ENCODE measurements at places on chromosomes 6 and 20. TPM values are rescaled to one million over a fixed set of nuclear protein-coding genes. Genes with fewer than 3 reads are reported as not detected.

DNA sequence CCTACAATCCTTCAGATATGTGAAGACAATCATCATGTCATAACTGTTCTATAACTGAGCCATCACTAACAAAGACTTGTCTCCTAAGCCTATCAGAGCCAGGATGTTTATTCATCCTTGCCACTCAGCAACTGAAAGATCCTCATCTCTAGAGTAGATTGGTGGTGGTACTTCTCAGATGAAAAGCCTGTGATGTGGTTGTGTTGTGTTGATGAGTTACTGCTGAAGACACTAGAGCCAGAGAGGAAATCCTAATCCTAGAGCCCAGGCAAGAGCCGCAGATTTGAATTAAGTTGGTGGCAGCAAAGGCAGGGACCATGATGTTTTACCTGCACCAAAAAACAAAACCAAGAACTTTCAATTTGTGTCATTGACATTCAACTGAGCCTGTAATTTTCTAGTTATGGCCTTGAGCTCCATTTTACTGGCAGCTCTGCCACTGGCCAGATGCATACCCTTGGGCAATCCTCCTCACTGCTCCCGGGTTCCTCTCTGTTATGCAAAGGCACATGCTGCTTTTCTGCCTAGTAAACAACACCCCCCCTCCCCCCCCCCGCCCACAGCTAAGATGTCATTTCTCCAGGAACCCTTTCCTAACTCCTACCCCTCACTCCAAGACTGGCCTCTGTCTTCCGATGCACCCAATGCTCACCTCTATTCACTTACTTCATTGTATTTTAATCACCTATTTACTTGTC lies 50.2 kb upstream of the REV3L start:
- no peaks in the 10 kb centered on the region for H3K27me3 ChIP-seq
- no peak overlapping the region for H3K4me3 ChIP-seq
- no peak for DNase-seq
- 0 out of 2 replicates have a peak, but pooled peaks cover 2% of the 10 kb centered on the region for H3K4me1 ChIP-seq
- H3K27ac ChIP-seq = no peak overlapping the region
- no peaks in the 10 kb centered on the region for H3K36me3 ChIP-seq

- no peaks in the 10 kb centered on the region for H3K4me1 ChIP-seq
- no peak overlapping the region for H3K27ac ChIP-seq
- DNase-seq = no peak
- no peak overlapping the region for H3K4me3 ChIP-seq
- no peaks in the 10 kb centered on the region for H3K36me3 ChIP-seq
Observed at GRCh38 chr20:19562426-19562825, 195.6 kb upstream of the RIN2 start.

DNA sequence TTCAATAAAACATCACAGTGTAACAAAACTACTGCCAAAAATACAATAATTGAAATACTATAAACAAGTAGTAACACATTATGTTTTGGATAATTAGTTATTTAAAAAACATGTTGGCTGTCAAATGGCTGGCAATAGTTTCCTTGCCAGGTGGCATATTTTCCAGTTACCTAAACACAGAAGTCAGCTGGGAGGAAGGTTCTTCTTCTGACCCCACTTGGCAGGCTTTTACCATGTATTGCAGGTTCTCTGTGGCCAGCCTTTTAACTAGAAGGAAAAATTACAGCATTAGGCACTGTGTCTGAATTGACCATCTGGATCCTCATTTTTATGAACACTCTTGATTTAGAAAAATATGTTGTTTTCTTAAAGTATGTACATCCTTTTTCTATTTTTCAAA lies 131.4 kb downstream of the MMS22L start:
- no peak overlapping the region for H3K27ac ChIP-seq
- H3K27me3 ChIP-seq = no peaks in the 10 kb centered on the region

Gene SLC22A2
- not detected for total RNA-seq

Gene IL17F
- total RNA-seq = not detected

DNA sequence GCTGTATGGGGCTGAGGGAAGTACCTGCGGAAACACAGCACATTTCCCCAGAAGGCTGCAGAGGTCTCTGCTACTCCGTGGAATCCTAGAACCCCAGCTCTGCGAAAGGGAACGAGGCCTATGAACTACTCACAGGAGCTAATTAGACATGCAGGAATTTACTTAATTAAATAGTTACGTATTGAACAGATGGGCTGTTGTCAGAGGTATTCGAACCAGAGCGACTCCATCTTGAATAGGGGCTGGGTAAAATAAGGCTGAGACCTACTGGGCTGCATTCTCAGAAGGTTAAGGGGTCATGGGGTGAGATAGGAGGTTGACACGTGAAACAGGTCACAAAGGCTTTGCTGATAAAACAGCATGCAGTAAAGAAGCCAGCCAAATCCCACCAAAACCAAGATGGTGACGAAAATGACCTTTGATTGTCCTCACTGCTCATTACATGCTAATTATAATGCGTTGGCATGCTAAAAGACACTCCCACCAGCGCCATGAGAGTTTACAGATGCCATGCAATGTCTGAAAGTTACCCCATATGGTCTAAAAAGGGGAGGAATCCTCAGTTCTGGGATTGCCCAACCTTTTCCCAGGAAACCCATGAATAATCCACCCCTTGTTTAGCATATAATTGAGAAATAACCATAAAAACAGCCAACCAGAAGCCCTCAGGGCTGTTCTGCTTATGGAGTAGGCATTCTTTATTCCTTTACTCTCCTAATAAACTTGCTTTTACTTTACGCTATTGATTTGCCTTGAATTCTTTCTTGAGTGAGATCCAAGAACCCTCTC lies 14.7 kb upstream of the SSTR4 start:
- 0 out of 2 replicates have a peak, but pooled peaks cover 3% of the 10 kb centered on the region for H3K27me3 ChIP-seq
- no peak overlapping the region for H3K27ac ChIP-seq
- no peak for DNase-seq

- H3K27me3 ChIP-seq = no peaks in the 10 kb centered on the region
- H3K4me1 ChIP-seq = peaks cover 12% of the 10 kb centered on the region
- H3K27ac ChIP-seq = no peak overlapping the region
- H3K36me3 ChIP-seq = no peaks in the 10 kb centered on the region
- no peak overlapping the region for H3K4me3 ChIP-seq
Observed at GRCh38 chr6:74534465-74535211, 671.2 kb downstream of the COL12A1 start.

GRCh38 chr6:48564036-48564820 lies 453.2 kb upstream of the PTCHD4 start:
- DNase-seq = no peak
- H3K4me1 ChIP-seq = no peaks in the 10 kb centered on the region
- no peaks in the 10 kb centered on the region for H3K27me3 ChIP-seq

Gene RREB1
- 47.9 TPM for total RNA-seq

DNA sequence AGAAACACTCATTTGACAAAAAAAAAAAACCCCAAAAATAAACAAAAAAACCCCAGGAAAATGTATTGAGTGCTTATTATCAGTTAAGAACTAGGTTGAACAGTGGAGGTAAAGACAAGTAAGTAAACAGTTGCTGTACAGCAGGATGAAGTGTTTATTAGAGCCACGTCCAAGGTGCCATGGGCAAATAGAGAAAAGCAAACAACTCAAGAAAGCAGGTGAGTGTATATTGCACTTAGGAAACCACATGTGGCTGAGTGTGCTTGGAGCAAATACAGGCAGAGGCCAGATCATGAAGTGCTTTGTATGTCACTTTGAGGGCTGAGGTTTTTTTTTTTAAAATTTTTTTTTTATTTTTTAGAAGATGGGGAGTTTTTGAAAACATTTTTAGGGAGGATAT lies 98.3 kb downstream of the MACROD2 start:
- H3K27ac ChIP-seq = no peak overlapping the region
- H3K4me3 ChIP-seq = no peak overlapping the region
- H3K4me1 ChIP-seq = no peaks in the 10 kb centered on the region
- DNase-seq = no peak
- H3K36me3 ChIP-seq = no peaks in the 10 kb centered on the region

Gene SGK2
- 2.3 TPM for total RNA-seq

DNA sequence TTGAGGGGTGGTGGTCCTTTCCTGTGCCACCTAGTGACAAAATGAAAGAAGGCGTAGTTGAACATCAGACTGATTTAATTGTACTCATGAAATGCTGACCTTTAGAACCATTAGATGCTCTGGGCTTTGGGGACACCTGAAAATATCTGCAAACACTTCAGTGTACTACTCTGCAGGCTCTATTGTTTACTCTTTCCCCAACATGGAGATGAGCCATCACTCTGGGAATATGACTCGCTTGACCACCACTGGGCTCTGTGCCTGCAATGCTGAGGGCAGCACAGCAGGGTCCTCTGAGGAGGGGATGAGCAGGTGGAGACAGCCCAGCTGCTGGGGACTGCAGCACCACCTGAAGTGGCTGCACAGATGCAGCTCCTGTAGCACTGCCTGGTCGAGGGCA lies 74.8 kb upstream of the SLC24A3 start:
- no peak for DNase-seq
- no peaks in the 10 kb centered on the region for H3K27me3 ChIP-seq
- no peaks in the 10 kb centered on the region for H3K36me3 ChIP-seq
- no peaks in the 10 kb centered on the region for H3K4me1 ChIP-seq
- H3K4me3 ChIP-seq = no peak overlapping the region

- H3K36me3 ChIP-seq = no peaks in the 10 kb centered on the region
- H3K27me3 ChIP-seq = no peaks in the 10 kb centered on the region
- no peak overlapping the region for H3K27ac ChIP-seq
- H3K4me1 ChIP-seq = no peaks in the 10 kb centered on the region
Observed at GRCh38 chr20:5714261-5715041, 35.8 kb upstream of the SHLD1 start.

GRCh38 chr6:42565823-42566613 lies 2.2 kb downstream of the UBR2 start:
- H3K4me3 ChIP-seq = no peak overlapping the region
- no peaks in the 10 kb centered on the region for H3K27me3 ChIP-seq
- H3K4me1 ChIP-seq = peaks cover 22% of the 10 kb centered on the region
- no peaks in the 10 kb centered on the region for H3K36me3 ChIP-seq
- DNase-seq = no peak

- H3K4me1 ChIP-seq = peaks cover 6% of the 10 kb centered on the region
- H3K4me3 ChIP-seq = no peak overlapping the region
Observed at GRCh38 chr6:6730831-6731230, 142.3 kb downstream of the LY86 start.

GRCh38 chr20:62365814-62366369 lies 1.2 kb downstream of the LAMA5 start:
- no peaks in the 10 kb centered on the region for H3K27me3 ChIP-seq
- H3K36me3 ChIP-seq = no peaks in the 10 kb centered on the region
- peaks cover 80% of the 10 kb centered on the region for H3K4me1 ChIP-seq
- H3K4me3 ChIP-seq = peak overlapping the region; percentile 83

Gene OTOR
- not detected for total RNA-seq

DNA sequence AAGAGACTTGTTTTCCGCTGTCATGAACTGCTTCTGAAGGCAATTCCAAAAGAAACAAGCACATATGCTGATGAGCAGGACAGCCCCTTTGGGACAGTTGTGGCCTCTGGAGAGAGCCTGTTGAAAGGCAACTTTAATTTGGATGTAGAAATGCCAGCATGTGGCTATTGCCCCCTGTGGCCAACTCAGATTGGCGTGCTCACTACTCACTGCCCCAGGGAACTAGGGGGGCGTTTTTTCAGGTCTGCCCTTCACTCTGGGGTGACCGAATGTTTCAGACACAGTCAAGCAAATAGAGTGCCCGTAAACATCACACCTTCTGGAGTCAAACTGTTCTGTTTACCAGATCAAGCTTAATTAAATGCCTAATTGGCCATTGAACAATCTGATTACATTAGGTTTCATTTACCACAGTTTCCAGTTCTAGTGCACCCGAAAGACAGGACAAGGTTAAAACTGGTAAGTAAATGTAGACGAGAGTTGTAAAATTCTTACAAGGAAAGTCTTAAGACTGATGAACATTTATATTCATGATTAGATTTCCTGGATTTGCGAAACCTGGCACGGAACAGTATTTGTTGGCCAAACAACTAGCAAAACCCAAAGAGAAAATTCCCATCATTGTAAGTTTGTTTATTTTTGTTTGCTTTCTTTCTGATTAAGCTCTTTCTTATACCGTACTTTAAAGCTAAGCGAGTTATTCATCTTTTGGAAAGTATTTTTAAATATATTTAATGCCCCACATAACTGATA lies 75.9 kb upstream of the SYNJ2 start:
- H3K4me3 ChIP-seq = no peak overlapping the region
- no peaks in the 10 kb centered on the region for H3K4me1 ChIP-seq
- no peak overlapping the region for H3K27ac ChIP-seq
- H3K36me3 ChIP-seq = peaks cover 9% of the 10 kb centered on the region
- no peak for DNase-seq
- H3K27me3 ChIP-seq = no peaks in the 10 kb centered on the region

DNA sequence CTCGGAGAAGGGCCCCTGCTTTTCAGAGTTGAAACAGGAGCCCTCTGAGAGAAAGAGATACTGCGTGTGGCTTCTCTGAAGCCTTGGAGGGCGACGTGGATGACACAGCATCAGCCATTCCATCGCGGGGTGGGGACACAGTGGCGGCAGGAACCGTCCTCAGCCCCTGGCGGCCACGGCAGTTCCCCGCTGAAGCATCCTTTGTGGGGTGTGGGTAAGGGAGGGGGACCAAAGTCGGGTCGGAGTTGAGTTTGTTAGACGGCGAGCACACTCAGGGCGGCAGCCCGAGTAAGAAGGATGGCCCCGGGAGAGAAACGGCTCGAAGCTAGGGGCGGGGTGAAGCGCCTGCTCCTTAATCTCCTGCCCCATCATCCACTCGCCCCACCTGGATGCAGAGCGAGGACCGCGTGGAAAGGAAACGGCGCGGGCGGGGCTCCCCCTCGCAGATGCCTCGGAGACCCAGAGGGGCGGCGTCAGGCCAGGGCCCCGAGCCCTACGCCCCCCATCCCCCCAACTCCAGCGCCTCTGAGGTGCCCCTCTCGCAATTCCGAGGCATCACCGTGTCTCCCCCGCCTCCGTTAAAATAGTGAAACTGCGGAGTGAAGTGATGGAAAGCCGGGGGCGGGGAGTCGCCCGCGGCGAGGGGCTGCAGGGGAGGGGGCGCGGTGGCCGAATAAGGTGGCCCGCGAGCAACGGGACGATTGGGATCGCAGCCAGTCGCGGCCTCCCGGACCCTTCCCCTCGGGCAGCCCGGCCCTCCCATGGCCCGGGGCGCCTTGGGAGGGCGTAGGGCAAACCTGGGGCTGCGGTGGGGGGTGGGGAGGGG lies 796 bp upstream of the RREB1 start:
- H3K36me3 ChIP-seq = no peaks in the 10 kb centered on the region
- peaks cover 14% of the 10 kb centered on the region for H3K4me1 ChIP-seq

DNA sequence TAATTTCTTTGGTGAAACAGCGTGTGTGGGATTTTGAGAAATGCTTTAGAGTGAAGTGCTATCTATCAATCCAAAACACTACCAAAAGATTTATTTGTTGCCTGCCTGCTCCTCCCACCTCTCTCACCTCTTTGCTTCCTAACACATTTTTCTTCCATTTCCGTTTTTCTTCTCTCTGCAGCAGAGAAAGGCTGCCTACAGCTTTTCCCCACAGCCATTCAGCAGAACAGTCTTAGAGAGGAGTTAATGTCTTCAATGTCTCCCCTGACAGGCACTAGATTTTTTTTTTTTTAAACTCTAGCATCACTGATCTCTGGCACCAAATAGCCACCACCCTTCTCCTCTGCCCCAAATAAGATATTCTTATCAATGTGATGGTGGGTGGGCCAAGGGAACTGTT lies 327.8 kb upstream of the MAN1A1 start:
- no peaks in the 10 kb centered on the region for H3K27me3 ChIP-seq
- no peaks in the 10 kb centered on the region for H3K36me3 ChIP-seq
- H3K4me1 ChIP-seq = no peaks in the 10 kb centered on the region
- no peak for DNase-seq
- H3K4me3 ChIP-seq = no peak overlapping the region

All from HCT116 (cell line).